ENCODE measurements at places on chromosomes 2 and 18.

GRCh38 chr18:1559563-1559962, 654.9 kb downstream of the ADCYAP1 start:
- DNase-seq, result no peak

GRCh38 chr2:196277002-196277401, 105.6 kb upstream of the STK17B start:
- DNase-seq, result no peak

- DNase-seq, result no peak
Measured at GRCh38 chr2:127191331-127192219, 28.5 kb downstream of the CYP27C1 start.

DNA sequence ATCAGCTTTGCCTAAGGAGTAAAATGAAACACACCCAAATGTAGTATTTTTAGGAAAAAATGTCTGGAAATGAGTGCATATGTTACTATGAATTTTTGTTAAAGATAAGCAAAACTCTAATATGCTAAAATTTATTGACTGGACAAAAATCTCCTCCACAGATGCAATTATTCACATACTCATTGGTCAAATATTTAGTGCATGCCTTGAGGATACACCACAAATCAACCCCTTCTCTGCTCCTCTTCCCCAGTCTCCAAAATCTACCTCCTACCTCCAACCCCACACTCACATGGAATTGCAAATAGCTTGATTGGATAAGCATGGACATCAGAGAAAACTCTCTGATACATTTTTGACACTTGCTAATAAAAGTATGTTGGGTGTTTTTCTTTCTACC, 95.6 kb upstream of the CDC42EP3 start:
- DNase-seq, result no peak

DNA sequence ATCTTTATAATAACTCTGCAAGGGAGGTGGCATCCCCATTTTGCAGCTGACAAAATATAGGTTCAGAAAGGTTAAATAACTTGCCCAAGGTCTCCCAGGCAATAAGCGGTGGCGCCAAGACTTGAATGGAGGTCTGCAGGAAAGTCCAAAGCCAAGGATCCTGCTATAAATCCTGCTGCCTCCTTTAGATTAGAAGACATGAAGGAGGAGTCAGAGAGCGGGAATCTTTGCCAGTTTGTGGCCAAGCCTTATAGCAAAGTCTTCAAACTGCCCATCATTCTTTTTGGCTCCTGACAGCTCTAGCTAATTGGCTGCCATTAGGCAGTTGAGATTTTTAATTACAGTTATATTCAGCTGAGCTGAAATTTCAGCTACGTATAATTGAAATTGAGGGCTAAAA, 114.3 kb downstream of the C1D start:
- DNase-seq, result no peak

GRCh38 chr2:136539355-136539754, 226.0 kb upstream of the THSD7B start:
- no peak for DNase-seq

DNA sequence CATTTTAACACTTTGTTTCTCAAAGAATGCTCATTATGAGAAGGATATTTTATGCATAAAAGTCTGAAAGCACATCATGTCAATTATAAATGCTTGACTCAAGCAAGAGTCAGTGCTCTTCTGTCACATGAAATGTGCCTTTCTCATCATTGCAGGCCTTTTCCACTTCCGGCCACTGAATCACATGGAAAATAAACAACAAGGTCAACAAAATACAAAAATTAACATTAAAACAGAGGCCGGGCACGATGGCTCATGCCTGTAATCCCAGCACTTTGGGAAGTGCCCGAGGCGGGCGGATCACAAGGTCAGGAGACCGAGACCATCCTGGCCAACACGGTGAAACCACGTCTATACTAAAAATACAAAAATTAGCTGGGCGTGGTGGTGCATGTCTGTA, 480.6 kb downstream of the SPAG16 start:
- no peak for DNase-seq

DNA sequence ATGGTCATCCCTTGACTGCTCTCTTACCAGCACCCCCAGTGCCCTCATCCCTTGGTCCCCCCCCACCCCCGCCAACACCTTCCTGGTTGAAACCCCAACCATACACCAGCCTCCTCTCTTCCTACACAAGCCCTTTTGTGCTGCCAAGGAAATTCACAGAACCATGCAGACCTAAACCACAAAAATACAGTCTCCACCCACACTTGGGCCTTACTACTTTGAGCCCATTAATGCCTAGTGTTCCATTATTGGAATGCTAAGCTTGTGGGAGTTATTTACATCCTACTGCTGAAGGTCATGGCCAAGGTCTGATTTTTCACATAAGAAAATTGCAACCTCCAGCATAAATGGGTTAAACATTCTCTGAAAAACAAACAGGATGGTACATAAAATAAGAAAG, 4.1 kb upstream of the CRACDL start:
- no peak for DNase-seq

DNA sequence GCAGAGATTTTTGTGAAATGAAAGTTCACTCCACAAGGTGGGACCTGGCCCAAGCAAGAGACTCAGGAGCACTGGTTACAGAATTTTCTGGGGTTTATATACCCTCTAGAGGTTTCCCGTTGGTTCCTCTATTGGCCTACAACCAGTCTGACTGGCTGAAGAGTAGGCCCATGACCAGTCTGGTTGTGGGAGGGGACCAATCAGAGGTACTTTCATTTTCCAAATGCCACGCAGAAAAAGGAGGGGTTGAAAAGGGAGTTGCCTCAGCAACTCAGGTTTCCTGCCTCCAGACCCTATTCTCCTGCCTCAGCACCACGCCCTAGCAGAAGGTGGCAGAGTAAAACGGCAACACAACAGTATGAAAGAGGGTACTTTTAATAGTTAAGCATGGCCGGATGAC, 98.4 kb downstream of the COLEC12 start:
- no peak for DNase-seq

DNA sequence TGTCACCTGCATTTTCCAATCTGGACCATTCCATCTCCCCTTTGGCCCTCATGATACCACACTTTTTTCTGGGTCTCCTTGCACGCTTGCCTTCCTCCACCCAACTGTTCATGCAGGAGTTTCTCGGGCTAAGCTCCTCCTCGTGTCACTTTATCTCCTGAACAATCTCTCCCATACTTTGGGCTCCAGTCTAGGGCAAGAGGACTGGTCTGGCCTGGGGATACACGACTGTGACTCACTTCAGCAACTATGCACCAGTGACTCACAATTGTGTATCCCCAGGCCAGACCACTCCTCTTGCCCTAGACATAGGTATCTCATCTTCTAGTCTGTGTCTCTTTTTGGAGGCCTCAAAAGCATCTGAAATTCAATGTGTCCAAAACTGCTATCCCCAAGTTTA, 149.4 kb upstream of the PTPRM start:
- DNase-seq, result no peak

DNA sequence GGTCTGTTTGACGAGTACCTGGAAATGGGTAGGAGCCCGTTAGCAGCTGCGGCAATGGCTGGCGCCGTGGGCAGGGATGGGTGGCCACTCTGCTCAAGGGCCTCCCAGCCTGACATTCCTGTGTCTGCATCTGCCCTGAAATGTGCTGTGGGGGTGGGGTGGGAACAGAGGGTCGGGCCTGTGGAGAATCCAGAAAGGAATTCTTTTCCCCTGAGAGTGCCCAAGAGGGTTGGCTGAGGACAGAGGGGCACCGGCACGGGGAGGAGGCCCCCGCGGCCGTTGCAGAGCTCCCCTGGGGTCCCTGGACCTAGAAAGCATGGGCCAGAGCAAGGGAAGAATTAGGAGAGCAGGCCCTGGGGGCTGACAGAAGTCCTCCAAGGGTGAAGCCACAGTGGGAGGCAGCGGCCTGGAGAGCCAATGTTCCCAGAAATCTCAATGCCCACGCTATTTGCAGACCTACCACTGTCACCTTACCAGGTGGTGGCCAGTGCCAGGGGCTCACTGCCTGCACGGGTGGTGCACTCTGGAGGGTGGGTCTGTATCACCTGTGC, 27.8 kb downstream of the ANO7 start:
- no peak for DNase-seq

DNA sequence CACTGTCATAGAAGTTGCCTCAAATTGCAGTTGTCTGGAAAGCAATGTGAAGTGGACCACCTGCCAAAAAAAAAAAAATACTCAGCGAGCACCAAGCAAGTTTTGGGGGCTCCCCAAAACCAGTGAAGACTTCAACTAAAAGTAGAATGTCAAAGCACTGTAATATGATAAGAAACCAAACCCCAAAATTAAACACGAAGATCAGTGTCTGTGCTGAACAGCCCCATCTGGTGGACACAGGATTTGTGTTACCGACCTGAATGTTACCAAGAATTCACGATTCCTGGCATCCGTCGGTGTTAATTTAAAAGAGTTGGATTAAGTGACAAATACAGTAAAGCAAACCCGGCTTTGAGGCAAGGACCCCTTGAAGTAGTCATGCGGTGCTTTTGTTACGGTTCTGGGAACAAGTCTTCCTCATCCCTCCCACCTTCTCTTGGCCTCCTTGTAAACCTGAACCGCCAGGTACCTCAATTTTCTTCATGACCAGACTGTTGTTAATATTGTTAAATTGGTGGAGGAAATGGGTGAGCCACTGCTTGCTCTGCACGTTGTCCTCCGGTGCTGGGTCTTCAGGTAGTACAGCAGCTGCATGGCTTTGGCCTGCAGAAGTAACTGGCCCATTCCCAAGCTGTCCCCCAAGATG, 31.3 kb upstream of the SSB start:
- peak; percentile 38 for DNase-seq

DNA sequence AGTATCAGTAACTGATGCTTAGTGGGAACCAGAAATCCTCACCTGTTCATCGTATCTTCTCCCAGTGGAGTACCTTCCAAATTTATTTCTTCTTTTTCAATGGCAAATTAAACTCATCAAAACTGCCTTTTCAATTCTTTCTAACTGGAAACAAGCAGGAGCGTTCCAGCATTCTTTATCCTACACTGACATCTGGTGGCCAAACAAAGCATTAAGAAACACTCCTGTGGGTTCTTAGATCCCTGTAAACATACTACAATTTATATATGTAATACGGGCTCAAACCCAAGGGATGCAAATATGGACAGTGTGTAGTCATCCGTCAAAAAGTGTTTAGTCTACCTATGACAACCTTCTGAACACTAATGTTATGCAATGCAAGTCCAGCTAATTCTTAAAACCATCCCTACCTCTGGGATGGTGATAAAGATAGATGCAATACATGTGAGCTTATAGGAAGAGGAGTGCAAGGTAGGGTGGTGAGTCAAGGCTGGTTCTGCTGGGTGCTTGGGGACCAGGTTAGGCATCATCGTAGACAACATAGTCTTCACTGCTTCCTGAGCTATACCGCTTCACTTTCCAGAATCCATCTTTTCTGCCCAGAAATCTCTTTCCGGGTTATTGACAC, 375.0 kb downstream of the CTNNA2 start:
- no peak for DNase-seq

DNA sequence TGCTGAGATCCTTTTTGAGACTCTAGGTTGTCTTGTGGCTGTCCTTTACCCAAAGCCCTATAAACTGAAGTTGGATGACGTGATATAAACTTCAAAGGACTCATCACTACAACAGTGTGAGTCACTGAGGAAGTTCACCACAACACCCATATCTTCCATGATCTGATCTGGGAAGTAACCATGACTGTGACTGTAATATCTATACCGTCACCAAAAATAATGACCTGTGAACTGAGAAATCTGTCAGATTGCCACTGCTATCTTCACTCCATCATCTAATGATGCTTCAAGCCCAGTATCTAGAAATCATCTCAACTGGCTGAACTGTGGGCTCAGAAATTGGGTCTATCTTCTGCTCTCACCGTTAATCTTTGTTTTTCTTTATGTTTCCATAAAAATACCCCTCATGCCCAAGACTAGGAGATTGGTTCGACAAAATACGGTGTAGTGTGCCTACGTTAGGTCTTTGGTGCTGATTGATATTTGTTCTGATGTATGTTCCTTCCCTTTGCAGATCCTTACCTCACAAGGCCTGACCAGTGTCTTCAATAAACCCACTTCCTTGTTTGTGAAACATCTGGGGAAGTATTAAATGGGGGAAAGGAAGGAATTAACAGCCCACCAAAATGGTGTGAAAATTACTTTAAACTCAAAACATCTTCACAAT, 78.2 kb downstream of the MYL12B start:
- no peak for DNase-seq

DNA sequence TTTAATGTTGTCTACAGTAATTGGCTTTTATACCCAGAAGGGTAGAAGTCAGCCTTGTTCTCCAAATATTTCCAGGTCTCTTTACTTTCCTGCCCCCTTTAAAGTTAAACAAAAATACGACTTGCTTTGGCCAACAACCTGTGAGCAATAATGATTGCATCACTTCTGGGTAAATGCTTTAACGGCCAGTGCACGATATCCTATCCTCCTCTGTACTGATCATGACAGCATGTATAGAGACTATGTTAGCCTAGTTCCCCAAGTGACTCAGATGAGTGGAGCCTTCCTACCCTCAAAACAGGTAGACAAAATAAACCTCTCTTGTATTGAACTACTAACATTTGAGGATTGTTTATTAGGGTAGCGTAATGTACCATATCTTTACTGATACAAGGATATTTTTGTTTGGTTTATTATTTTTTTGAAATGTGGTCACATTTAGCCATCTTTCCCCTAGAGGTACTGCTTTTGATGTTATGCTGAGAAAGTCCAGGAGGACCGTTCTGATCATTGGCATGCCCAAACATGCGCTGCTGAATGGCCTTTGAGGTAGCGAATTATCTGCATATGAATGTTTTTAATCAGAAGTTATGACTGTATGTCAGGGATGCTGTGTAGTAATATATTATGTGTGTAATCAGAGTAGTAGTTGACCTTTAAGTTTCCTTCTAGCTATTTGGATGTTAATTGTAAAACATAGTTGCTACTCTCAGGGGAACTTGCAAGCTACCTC, 262.6 kb upstream of the DCC start:
- no peak for DNase-seq

GRCh38 chr2:44947028-44947375, 5.5 kb downstream of the SIX3 start:
- DNase-seq, result no peak

- no peak for DNase-seq
Measured at GRCh38 chr18:23664674-23665073, 2.0 kb upstream of the ANKRD29 start.

GRCh38 chr2:100988630-100989417, 13.3 kb upstream of the RPL31 start:
- DNase-seq, result no peak

GRCh38 chr2:160308915-160309314, 108.8 kb upstream of the ITGB6 start:
- DNase-seq, result no peak

GRCh38 chr18:57095884-57096283, 51.0 kb upstream of the BOD1L2 start:
- DNase-seq, result no peak

DNA sequence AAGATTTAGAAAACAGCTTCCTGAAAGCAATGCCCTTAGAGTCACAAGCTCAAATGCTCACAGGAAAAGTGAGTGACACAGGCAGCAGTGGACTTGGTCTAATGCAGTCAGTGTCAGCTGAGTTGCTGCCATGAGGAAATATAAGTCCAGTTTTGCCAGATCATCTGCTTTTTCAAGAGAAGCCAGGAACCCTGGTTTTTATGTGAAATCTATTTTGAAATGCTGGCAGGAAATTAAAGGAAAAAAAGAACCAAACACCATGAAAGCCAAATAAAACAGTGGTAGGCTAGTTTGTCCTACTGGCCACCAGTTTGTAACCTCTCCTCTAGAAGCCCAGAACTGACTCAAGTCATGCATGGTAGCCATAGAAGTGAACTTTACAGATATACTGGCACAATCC, 109.2 kb downstream of the THADA start:
- DNase-seq, result no peak

GRCh38 chr18:69866212-69866611, 81.5 kb downstream of the CD226 start:
- DNase-seq, result no peak
